Activated T-helper 1 cell treated with anti-CD3 and anti-CD28 coated beads, Interleukin-12 subunit alpha, Interleukin-12 subunit beta, Interleukin-2, Interleukin-4 antibody, amounts not matched to agents 30 ng/mL and 10 ng/mL and 1 ng/mL, durations not matched to agents 14 hours and 24 hours and 36 hours (primary cell): ENCODE measurements at places on chromosomes 13 and 19. TPM values are rescaled to one million over a fixed set of nuclear protein-coding genes. Genes with fewer than 3 reads are reported as not detected.

DNA sequence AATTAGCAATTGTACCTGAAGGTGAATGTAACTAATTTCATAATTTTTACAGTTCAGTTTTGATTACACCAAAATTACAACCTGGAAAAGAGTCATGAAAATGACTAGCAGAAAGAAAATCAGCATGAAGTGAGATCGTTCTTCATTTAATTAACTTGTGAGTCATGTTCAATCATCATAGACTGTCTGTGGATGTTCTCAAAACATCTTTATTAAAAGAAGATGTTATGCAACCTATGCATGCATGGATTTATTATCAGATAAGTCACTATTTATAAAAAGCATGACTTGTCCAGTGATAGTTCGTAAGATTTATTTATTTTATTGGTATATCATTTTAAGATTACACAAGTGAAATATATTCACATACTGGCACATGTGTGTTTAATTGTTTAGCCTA, 245.9 kb downstream of the ITGBL1 start:
- peaks cover 4% of the 10 kb centered on the region for H3K27me3 ChIP-seq
- H3K27ac ChIP-seq, result no peak overlapping the region
- H3K36me3 ChIP-seq, result no peaks in the 10 kb centered on the region
- no peak for DNase-seq

The WDR87 gene
- not detected in 2 replicates for total RNA-seq

DNA sequence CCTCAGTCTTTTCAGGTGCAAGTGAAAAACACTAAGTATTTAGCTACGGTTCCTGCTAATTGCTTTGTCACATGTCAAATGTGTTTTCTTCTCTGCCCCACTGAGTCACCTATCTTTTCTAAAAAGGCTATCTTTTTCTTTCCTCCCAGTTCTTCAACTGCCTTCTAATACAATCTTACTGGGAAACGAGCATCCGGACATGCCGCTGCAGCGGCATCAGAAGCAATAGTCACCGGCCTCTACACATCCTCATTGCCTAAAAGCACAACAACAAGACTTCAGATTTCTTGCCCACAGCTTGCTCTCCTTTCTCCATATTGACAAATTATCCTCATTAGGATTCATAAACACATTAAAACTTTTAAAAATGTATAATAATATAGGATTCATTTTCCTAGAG, 1.2 kb downstream of the PCDH9 start:
- no peak overlapping the region for H3K4me3 ChIP-seq
- peaks cover 22% of the 10 kb centered on the region for H3K27me3 ChIP-seq
- H3K4me1 ChIP-seq, result peaks cover 11% of the 10 kb centered on the region
- H3K36me3 ChIP-seq, result peaks cover 1% of the 10 kb centered on the region
- no peak for DNase-seq
- H3K27ac ChIP-seq, result no peak overlapping the region

- no peaks in the 10 kb centered on the region for H3K27me3 ChIP-seq
- DNase-seq, result no peak
- no peaks in the 10 kb centered on the region for H3K36me3 ChIP-seq
- no peak overlapping the region for H3K4me3 ChIP-seq
- H3K27ac ChIP-seq, result no peak overlapping the region
- no peaks in the 10 kb centered on the region for H3K4me1 ChIP-seq
Measured at GRCh38 chr13:76012091-76012721, 376.1 kb downstream of the LMO7 start.

The ZNF418 gene
- 0.70 and 3.6 TPM in 2 replicates for total RNA-seq

GRCh38 chr19:48480183-48480557, 11.0 kb downstream of the CYTH2 start:
- peak overlapping the region; percentile 83 for H3K4me3 ChIP-seq
- H3K27ac ChIP-seq, result peak overlapping the region; percentile 86
- no peak for DNase-seq
- peaks cover 18% of the 10 kb centered on the region for H3K4me1 ChIP-seq

DNA sequence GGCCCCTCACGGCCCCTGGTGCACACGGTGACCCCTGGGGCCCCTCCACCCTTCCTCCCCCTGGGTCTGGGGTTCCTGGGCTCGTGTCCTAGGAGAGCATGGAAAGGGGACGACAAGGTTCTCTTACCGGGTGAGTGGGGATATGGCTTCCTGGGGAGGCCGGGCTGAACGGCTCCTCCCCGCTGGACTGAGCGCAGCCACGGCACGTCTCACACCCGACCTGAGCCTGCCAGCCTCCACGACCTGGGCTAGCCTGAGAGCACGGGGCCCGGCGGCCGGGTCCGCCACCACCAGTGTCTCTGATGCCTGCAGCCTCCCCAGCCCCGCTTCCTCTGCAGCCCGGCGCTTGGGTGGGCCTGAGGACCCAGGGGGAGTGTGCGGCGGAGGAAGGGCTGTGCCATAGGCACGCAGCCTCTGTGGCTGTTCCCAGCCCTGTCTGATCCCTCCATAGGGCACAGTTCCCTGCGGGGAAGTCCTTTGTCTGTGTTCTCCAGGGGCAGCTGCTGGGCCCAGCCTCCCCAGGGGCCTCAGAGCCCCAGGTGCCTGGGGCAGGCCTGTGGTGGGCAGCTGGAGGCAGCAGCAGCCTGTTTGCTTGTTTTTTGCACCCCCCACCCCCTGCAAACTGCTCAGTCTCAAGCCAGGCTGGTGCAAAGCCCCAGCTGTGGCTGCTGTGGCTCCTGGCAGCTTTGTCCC, 15.0 kb downstream of the PLIN4 start:
- H3K36me3 ChIP-seq, result peaks cover 3% of the 10 kb centered on the region
- H3K27ac ChIP-seq, result no peak overlapping the region
- no peak overlapping the region for H3K4me3 ChIP-seq
- no peaks in the 10 kb centered on the region for H3K27me3 ChIP-seq
- peaks cover 9% of the 10 kb centered on the region for H3K4me1 ChIP-seq

- no peak overlapping the region for H3K27ac ChIP-seq
- peaks cover 31% of the 10 kb centered on the region for H3K27me3 ChIP-seq
- H3K4me1 ChIP-seq, result peaks cover 40% of the 10 kb centered on the region
- H3K4me3 ChIP-seq, result no peak overlapping the region
Measured at GRCh38 chr13:44573790-44574465, 2.2 kb downstream of the TSC22D1 start.

GRCh38 chr13:94595001-94595949, 677 bp downstream of the TGDS start:
- H3K36me3 ChIP-seq, result peaks cover 22% of the 10 kb centered on the region
- peak overlapping the region; percentile 95 for H3K27ac ChIP-seq
- no peaks in the 10 kb centered on the region for H3K27me3 ChIP-seq

The MYH14 gene
- not detected in 2 replicates for total RNA-seq

- no peak for DNase-seq
- no peaks in the 10 kb centered on the region for H3K27me3 ChIP-seq
- no peaks in the 10 kb centered on the region for H3K36me3 ChIP-seq
- H3K4me3 ChIP-seq, result no peak overlapping the region
Measured at GRCh38 chr13:26132756-26133155, 80.9 kb upstream of the SHISA2 start.

DNA sequence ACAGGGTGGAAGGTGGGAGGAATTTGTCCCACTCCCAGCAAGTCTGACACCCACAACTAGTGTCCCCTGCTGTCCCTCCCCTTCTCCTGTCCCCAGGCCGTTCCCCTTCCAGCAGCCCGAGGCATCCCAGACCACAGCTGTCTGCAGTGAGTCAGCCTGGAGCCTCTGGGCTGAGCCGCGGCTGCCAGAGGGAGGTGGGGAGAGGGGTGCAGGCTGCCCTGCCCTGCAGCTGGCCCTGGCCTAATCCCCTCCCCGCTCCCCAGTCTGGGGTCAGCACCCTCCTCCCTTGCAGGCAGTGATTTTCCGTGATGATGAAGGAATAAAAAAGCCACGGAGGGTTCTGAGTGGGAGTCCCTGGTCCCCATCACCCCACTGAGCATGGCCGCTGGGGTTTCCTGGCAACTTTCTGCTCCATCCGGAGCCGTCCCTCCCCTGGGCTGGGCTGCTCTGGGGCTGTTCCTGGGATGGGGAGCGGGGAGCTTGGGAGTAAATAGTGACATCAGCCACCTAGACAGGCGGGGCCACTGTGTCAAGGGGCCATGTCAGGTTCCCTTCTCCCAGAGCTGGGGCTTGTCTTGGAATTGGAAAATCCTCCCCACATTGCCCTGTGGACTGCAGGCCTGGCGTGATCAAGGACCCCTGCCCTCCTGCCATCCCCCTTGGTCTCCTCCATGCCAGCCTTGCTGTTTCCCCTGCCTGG, 16.8 kb downstream of the SPC24 start:
- no peaks in the 10 kb centered on the region for H3K36me3 ChIP-seq
- no peak overlapping the region for H3K27ac ChIP-seq
- H3K4me3 ChIP-seq, result no peak overlapping the region
- H3K4me1 ChIP-seq, result peaks cover 8% of the 10 kb centered on the region
- DNase-seq, result no peak
- no peaks in the 10 kb centered on the region for H3K27me3 ChIP-seq

The MYO1F gene
- total RNA-seq, result 45.6 and 50.9 TPM in 2 replicates

DNA sequence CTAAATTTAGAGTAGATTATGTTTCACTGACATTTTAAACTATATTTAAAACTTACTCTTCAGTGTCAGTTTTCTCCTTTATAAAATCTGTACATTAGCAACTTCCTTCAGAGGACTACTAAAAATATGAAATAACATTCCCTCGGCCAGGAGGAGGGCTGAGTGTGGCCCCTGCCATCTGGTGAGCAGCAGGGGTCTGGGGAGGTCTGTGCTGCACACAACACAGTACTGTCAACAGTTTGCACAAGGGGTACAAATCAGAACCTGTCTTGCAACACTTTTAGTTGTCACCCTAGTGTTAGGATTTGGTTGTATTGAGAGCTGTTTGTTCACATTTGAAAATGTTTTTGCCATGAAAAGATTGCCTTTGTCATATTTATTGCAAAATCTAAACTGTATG, 48.9 kb downstream of the TPP2 start:
- no peak overlapping the region for H3K27ac ChIP-seq
- no peaks in the 10 kb centered on the region for H3K27me3 ChIP-seq
- H3K36me3 ChIP-seq, result peaks cover 56% of the 10 kb centered on the region
- no peak overlapping the region for H3K4me3 ChIP-seq

DNA sequence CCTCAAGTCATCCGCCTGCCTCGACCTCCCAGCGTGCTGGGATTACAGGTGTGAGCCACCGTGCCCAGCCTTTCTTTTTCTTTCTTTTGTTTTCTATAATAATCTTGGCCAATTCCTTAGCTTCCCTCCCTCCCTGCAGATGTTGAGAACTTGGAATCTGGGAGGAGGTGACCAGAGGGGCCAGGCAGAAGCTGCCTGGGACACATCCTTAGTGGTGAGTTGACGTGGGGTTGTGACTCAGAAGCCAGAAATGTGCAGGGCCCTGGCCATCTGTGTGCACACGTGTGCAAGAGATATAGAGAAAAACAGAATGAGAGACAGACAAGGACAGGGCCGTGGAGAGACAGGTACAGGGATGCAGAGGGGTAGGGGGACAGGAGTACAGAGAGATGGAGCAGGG, 154.3 kb downstream of the SIPA1L3 start:
- H3K36me3 ChIP-seq, result no peaks in the 10 kb centered on the region
- no peak overlapping the region for H3K4me3 ChIP-seq
- no peak overlapping the region for H3K27ac ChIP-seq

- peaks cover 50% of the 10 kb centered on the region for H3K27me3 ChIP-seq
- H3K36me3 ChIP-seq, result no peaks in the 10 kb centered on the region
- H3K27ac ChIP-seq, result no peak overlapping the region
- H3K4me3 ChIP-seq, result no peak overlapping the region
Measured at GRCh38 chr19:2488942-2489731, 13.2 kb downstream of the GADD45B start.

DNA sequence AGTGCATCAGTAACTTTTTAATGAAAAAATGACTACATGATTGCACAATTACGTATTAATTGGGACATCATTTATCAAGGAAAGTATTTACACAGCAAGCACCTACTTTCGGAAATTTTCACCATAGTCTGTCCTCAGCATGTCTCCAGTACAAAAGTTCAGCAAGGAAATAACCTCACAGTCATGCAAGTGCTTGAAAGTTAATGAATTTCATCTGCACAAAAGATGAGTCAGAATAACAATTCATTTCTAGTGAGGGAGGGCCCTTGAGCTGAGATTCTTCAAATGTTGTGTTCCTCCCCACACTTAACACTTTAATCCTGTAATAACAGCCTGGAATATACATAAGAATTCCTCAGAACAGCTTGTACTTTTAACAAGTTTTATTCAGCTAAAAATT, 49.0 kb upstream of the OXGR1 start:
- no peaks in the 10 kb centered on the region for H3K27me3 ChIP-seq
- H3K4me1 ChIP-seq, result no peaks in the 10 kb centered on the region
- H3K36me3 ChIP-seq, result no peaks in the 10 kb centered on the region
- DNase-seq, result no peak

- peaks cover 3% of the 10 kb centered on the region for H3K27me3 ChIP-seq
- no peaks in the 10 kb centered on the region for H3K36me3 ChIP-seq
- no peaks in the 10 kb centered on the region for H3K4me1 ChIP-seq
- no peak overlapping the region for H3K27ac ChIP-seq
- no peak for DNase-seq
Measured at GRCh38 chr19:5880604-5881078, 10.3 kb upstream of the FUT5 start.

The ATP12A gene
- 0.16 and 0.20 TPM in 2 replicates for total RNA-seq

- H3K4me3 ChIP-seq, result no peak overlapping the region
- no peak overlapping the region for H3K27ac ChIP-seq
- peaks cover 59% of the 10 kb centered on the region for H3K4me1 ChIP-seq
- DNase-seq, result no peak
- no peaks in the 10 kb centered on the region for H3K27me3 ChIP-seq
Measured at GRCh38 chr13:40124633-40125015, 469.2 kb downstream of the COG6 start.

DNA sequence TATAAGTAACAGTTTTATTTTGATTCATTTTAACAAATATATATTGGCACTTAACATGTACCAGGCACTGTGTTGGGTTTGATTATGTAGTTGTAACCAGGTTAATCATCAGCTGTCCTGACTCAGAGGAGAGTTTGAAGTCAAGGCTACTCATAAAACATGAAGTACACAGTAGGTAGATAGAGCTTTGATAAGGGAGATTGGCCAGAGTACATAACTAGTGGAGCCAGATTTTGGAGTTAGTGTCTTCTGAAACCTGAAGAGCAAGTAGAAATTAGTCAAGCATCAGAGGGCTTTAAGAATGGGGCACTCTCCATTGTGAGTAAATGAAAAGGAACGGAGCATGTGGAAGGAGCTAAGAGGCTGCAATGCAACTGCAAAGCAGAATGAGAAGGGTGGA, 333.9 kb downstream of the RFC3 start:
- H3K36me3 ChIP-seq, result no peaks in the 10 kb centered on the region
- peaks cover 2% of the 10 kb centered on the region for H3K27me3 ChIP-seq
- peaks cover 28% of the 10 kb centered on the region for H3K4me1 ChIP-seq
- DNase-seq, result no peak
- H3K4me3 ChIP-seq, result peak overlapping the region; percentile 20

The ZNF433 gene
- total RNA-seq, result 0.39 TPM in 1 of 2 replicates, not detected in the other

The GCDH gene
- total RNA-seq, result 65.9 and 68.8 TPM in 2 replicates

- DNase-seq, result peak; percentile 11
- H3K27me3 ChIP-seq, result peaks cover 11% of the 10 kb centered on the region
- H3K4me3 ChIP-seq, result peak overlapping the region; percentile 74
Measured at GRCh38 chr19:51448411-51449016, 9.7 kb downstream of the SIGLEC8 start.

The LGI4 gene
- not detected in 2 replicates for total RNA-seq

The UBE2L5 gene
- not detected in 2 replicates for total RNA-seq

The CYP4F12 gene
- total RNA-seq, result not detected in 2 replicates

The CPB2 gene
- not detected in 2 replicates for total RNA-seq

GRCh38 chr19:38221421-38221820, 2.6 kb downstream of the DPF1 start:
- peaks cover 17% of the 10 kb centered on the region for H3K4me1 ChIP-seq
- peaks cover 6% of the 10 kb centered on the region for H3K36me3 ChIP-seq
- DNase-seq, result no peak
- H3K27me3 ChIP-seq, result peaks cover 46% of the 10 kb centered on the region
- no peak overlapping the region for H3K4me3 ChIP-seq

- peaks cover 2% of the 10 kb centered on the region for H3K36me3 ChIP-seq
- no peaks in the 10 kb centered on the region for H3K4me1 ChIP-seq
- DNase-seq, result no peak
- H3K27ac ChIP-seq, result no peak overlapping the region
- H3K27me3 ChIP-seq, result peaks cover 61% of the 10 kb centered on the region
- no peak overlapping the region for H3K4me3 ChIP-seq
Measured at GRCh38 chr13:36917311-36917710, 2.7 kb downstream of the SMAD9 start.

The QPCTL gene
- total RNA-seq, result 13.7 and 18.0 TPM in 2 replicates
